ENCODE measurements at places on chromosomes 11 and 22.

GRCh38 chr11:9473408-9473807, 12.6 kb downstream of the ZNF143 start:
- no peak for DNase-seq

DNA sequence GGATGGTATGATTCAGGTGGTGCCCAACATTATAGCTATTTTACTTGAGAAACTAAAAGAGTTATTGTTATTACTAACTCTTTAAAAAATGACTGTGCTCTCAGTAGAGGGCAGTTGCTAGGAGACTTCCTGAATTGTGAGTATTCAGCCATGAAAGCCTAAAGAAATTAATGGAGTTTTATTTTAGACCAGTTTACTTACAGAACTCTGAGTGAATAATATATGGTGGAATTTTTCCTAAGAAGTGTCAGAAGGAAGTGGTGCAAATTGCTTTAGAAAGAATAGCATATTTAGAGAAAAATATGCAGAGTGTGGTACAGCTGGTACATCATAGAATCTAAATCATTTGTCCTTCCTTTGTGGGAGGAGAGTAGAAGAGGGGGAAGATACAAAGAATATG, 689.9 kb upstream of the CCDC90B start:
- no peak for DNase-seq

DNA sequence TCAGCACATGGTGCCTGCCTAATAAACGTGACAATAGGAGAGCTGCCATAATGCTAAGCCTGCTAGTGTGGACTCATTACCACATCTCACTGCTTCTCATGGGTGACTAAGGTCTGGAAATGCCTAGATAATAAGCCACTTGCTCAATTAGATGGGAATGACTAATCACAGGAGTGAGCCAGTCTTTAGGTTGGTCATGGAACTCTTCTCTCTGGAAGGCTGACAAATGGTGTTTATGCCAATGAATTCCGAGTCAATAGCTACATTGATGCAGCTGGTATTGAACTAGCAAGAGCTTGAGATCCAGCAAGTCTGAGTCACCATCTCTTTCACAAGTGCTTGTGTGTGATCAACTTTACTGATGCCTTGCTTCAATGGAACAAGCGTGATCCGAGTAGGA, 334.9 kb downstream of the OPCML start:
- DNase-seq, result no peak

DNA sequence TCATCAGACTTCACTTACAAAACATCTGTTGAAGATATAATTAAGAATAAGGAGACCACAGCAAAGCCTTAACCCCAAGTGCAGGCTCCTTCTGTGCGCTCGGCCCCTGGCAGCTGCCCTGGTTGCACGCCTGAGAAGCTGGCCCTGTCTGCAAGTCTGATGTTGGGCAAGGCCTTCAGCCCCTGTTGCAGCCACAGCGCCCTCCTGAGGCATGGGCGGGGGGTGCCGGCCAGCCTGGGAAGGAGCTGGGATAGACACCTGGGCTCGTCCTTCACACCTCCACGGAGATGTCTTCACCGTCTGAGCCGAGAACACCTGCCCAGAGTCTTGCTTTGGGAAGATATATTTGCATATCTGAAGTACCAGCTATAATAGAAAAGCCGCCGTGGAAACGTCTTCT, 104.1 kb downstream of the MPPED1 start:
- DNase-seq, result no peak

GRCh38 chr22:33656808-33657628, 263.3 kb downstream of the LARGE1 start:
- no peak for DNase-seq

DNA sequence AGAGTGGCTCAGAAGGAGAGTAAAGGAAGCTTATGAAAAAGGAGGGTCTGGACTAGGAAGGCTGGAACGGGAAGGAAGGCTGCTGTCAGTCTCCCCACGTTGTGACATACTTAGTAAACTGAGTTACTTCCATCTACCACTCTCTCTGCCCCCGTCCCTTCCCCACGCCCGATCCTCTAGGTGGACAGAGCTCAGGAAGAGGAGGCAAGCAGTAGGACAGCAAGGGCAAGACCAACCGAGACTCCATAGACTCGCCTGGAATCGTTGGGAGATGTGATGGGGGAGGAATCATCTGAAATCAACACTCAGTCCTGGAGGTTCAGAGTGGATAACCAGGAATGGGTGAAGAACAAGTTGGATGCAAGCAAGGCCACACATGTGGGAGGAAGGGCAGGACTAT, 240.7 kb downstream of the BUD13 start:
- DNase-seq, result no peak

GRCh38 chr22:27210111-27210730, 552.8 kb downstream of the MIAT start:
- DNase-seq, result no peak

DNA sequence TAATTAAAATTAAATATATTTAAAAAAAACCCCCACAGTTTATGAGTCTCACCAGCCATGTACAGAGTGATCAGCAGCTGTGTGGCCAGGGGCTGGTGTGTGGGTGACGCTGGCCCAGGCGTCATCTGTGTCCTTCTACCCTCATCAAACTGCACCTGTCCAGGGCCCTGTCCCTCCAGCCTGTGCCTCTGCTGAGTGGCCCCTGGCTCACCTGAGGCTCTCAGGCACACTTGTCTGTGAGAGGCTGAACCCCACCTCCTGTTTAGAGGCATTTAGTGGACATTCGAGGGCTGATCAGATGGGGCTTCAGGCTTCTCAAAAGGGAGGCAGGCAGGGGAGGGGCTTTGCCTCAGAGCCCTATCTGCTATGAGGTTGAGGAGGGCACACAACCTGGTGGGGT, 29.9 kb upstream of the SMIM38 start:
- DNase-seq, result no peak

- DNase-seq, result no peak
Observed at GRCh38 chr11:62179995-62180394, 10.0 kb upstream of the SCGB1D1 start.

- no peak for DNase-seq
Observed at GRCh38 chr11:116874251-116874650, 36.8 kb upstream of the APOA1 start.

- no peak for DNase-seq
Observed at GRCh38 chr11:115198321-115198741, 305.9 kb downstream of the CADM1 start.

DNA sequence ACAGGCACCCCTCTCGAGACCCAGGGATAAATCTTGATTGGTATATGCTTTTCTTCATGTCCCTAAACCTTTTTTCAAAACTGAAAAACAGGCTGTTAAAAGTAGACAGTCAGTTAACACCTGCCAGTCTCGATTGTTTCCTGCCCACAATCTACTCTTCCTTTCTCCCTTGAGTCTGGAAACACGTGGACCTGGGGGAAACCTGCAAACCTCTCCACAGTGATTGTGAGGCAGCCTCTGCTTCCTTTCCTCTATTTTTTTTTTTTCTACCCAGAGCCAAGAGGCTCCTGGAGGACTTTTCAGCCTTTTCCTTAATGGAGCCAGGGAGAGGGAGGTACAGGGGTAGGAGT, 69.4 kb upstream of the CLMP start:
- DNase-seq, result no peak

DNA sequence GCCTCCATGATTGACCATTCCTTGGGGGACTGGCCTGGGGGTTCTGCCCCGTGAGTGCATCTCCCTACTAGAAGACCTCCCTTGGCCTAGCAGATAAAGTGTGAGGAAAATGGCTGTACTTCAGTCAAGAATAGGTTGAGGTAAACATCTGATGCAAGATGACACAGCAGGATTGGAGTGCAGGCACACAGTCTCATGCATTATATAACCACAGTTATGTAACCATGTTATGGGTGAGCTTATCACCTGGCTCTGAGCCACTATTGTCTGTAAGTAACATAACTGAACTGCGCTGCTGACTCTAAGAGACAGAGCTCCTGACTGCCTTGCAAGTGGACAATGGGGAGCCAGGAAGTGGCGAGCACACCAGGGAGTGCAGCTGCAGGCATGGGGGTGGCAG, 378.7 kb upstream of the ANO5 start:
- no peak for DNase-seq

DNA sequence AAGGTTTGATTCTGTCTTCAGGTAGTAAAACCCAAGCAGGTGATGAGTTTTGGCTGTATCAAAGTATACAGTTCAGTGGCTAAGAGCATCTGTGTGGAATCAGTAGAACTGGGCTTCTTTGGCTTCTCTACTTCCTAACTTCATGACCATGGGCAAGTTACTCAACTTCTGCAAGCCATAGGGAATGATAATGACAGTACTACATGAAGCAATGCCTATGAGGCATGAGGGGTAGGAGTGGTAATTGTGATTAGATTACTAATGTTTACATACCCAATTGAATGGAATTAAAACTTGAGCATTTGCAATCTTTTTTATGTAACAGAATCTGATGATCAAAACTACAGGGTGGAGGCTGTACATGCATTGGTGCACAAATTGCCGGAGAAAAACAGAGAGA, 164.3 kb downstream of the PGR start:
- no peak for DNase-seq

DNA sequence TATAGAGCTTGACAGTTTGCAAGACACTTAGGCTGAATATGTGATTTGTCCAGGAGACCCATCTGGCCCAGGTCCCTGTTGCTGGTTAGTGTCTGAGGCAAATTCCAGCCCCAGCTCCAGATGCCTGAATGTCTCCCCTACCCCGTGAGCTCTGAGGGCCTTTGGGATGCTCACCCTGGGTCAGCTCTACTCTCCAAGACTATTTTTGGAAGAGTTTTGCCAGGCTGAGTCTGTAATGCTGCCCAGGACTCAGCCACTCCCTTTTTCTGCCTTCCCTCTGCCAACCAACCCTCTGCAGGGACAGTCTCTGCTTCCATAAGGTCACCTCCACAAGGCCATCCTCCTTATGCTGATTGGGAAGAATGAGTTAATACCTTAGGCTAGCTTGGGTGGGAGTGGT, 66.3 kb downstream of the CABIN1 start:
- DNase-seq, result no peak

DNA sequence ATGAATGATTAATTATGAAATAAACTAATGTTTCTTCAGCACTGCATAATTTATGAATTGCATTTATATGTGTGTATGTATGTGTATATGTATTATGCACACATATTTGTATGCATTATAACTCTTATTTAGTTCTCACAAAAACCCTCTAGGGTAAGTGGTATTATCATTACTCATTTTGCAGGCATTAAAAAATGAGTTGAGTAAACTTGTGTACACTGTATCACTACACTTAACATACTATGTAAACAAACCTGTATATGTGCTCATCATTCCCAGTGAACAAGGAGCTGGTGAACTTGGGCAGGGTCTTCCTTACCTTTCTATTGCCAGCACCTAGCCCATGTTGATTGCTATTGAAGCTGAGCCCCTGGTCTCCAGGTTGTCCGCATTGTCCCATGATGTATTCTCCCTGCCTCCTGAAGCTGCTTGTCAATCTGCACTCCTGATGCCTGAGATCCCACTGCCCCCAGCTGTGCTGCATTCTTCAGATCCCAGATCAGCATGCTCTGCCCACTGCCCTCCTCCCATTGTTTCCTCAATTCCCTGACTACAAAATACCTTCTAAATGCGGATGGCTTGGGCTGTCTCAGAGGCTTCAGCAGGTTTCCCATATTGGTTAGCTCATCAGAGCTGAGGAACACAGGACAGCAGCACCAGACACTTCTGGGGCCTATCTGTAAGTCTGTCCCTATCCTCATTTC, 267.9 kb upstream of the SESN3 start:
- DNase-seq, result no peak

GRCh38 chr11:21174781-21175180, 505.4 kb downstream of the NELL1 start:
- no peak for DNase-seq

GRCh38 chr22:49344161-49344560, 483.5 kb downstream of the BRD1 start:
- DNase-seq, result no peak

GRCh38 chr11:43434893-43435292, 76.2 kb downstream of the TTC17 start:
- DNase-seq, result no peak

GRCh38 chr11:16856022-16856471, 117.6 kb downstream of the C11orf58 start:
- DNase-seq, result no peak

GRCh38 chr22:50604256-50605001, 3.8 kb downstream of the MAPK8IP2 start:
- no peak for DNase-seq

DNA sequence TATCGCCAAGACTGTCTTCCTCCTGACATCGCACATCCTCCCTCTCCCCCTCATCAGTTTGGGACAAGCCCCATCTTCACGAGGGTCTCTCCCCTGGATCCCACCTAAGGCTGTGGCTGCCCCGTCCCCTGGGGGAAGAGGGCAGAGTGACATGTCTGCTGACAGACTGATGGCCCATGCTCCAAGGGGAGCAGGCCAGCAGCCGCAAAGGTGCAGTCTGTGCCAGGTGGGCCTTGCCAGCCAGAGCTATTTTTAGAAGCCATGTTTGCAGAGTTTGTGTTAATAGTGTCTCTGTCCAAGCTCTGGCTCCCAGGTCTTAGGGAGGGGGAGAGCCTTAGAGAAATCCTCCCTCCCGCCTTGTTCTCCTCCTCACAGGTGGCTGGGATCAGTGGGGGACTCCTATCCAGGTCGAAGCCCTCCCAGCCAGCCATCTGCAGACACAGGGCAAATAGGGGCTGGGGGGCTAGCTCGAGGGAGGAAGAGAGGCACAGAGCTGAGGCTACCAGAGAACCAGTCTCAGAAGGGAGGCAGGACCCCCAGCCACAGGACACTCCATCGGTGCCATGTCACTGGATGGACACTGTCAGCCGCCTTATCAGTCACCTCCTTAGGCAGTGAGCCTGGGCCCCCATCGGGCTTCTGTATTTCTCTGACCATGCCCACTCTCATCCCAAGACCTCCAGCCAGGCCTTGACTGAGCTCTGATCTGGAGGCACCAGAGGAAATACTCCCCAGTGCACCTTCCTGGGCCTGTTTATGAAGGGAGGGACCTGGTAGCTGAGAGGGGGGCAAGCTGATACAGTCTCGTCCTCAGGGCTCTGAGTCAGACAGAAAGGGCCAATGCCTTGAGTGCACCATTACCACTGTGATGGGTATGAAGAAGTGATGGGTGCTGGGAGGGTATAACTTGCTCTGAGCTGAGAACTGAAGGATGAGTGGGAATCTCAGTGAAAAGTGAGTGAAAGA, 49.3 kb downstream of the CHRDL2 start:
- DNase-seq, result no peak

DNA sequence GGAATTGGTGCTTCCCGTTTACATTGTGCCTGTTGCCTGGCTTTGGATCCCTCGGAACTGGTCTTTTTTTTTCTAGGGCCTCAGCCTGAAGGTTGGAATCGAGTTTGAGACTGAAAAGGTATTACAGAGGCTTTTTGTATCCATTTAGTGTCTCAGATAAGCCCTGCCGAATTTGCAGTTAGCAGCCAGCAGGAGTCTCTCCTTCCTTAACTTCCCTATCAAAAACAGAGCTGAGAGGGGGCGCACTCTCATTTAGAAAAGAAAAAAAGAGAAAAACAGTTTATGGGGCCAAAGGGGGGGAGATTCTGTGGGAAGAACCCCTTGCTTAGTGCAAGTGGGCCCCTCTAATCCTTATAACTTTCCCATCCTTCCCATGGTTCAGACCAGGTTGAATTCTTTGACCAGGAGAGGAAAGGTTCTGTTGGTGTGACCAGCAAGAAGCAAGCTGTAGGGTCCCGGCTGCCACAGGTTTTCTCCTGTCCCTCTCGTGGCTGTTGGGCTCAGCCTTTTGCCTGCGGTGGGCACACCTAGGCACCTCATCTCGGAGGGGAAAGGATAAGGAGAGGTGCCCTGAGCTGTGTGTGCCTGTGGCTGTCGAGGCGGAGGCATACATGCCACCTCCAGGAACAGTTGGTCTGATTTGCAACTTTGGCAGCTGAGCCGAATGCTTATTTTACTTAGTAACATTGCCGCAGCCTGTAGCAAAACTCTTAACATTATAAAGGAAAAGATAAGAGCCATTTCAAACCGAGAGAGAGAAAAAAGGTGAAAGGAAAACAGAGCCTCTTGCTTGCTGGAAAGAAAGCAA, 565.0 kb upstream of the CNTN5 start:
- DNase-seq, result no peak
